ENCODE measurements at places on chromosomes 7 and 10.

DNA sequence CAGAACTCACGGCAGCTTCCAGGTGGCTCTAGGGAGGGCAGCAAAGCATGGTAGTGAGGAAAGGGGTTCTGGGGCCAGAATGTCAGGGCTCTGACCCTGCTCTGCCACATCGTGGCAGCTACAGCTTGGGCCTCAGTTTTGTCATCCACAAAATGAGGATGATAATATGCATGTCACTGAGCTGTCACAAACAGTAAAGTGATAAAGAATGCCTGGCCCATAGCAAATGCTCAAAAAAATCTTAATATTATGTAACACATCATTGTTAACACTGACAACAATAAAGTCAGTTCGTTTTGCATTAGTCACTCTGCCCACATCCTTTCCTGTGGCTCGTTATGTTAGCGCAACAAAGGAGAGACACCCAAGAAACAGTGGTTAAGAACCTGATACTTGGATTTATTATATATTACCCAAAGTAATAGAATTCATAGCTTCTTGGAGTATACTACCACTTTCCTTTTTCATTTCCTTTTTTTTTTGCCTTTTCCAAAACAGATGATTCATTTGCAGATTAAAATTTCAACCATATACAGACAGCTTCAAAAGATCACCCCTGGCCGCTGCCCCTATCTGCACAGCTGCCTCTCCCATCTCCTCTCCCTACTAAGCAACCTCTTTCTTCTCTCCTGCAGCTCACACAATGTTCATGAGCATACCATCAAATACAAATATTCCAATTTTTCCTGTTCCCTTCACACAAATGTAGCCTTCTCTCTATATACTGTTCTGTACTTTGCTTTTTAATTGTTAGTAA is 45.5 kb upstream of the DDC start:
- DNase-seq: no peak

DNA sequence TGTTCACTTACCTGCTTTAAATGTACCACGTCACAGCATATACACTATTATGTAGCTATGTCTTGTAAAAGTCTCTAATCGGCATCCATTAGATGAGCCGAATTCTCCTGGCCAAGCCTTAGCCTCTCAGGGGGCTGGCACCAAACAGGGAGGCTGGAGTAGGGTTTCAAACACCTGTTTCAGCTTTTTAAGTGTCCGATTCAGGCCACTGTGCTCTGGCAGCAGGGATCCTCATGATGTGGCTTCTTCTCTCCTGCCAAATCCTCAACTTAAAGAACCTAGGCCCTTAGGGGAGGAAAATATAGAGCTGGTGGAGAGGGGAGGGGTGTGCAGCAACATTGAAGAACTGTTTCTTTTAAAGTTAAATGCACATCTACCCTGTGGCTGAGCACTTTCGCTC is 68.5 kb upstream of the NFKB2 start:
- DNase-seq: no peak

- DNase-seq: no peak
Observed at GRCh38 chr7:107232568-107233090, 63.8 kb downstream of the HBP1 start.

GRCh38 chr7:117349570-117349969 is 26.7 kb upstream of the WNT2 start:
- DNase-seq: no peak

DNA sequence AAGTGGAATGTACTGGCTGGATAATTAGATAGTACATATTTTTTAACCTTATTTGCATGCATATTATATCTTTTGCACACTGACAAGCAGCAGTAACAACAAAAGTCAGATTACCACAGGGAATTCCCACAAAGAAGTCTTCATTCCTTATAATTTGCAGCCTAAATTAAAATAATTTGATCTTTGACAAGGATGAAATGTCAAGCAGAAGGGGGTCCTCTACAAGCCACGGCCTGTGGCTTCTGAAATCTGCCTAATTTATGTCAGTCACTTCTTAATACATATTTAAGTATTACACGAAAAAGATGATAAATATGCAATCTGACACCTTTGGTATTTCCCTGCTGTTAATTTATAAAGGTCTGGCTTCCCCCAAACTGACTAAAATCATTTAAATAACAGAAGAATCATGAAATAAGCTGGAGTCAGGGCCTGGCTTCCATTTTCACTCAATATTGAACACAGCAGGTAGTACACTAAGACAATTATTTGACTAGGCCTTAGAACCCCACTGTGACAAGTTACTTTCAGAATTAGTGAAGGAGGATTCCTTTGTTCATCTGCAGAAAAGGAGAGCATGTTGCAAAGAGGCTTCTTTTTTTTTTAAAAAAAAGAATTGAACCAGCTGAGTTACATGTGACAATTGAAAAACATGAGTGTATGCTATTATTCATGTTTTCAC is 351.1 kb upstream of the ETV1 start:
- peak; percentile 9 for DNase-seq

GRCh38 chr7:127251465-127252376 is 1.0 kb downstream of the GRM8 start:
- peak; percentile 48 for DNase-seq

DNA sequence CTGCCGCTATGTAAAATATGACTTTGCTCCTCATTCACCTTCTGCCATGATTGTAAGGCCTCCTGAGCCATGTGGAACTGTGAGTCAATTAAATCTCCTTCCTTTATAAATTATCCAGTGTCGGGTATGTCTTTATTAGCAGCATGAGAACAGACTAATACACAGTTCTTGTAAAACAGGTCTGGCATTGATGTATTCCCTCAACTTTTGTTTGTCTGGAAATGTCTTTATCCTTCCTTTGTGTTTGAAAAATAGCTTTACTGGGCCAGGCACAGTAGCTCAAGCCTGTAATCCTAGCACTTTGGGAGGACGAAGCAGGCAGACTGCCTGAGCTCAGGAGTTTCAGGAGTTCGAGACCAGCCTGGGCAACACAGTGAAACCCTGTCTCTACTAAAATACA is 14.5 kb downstream of the IPMK start:
- DNase-seq: no peak

GRCh38 chr10:116307455-116307854 is 16.8 kb upstream of the CCDC172 start:
- DNase-seq: no peak

DNA sequence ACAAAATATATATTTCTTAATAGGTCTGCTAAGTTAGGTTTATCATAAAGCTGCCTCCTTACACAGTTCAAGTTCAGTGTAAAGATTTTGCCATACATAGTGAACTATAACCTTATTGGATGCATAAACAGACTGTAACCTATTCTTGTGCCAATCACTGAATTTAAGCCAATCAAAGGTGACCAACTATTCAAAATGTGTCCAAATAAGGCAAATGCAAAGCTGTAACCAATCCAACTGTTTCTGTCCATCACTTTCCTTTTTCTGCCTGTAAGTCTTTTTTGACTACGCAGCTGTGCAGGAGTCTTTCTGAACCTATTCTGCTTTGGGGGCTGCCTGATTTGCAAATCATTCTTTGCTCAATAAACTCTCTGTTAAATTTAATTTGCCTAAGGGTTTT is 11.6 kb upstream of the DNMBP start:
- DNase-seq: peak; percentile 27

DNA sequence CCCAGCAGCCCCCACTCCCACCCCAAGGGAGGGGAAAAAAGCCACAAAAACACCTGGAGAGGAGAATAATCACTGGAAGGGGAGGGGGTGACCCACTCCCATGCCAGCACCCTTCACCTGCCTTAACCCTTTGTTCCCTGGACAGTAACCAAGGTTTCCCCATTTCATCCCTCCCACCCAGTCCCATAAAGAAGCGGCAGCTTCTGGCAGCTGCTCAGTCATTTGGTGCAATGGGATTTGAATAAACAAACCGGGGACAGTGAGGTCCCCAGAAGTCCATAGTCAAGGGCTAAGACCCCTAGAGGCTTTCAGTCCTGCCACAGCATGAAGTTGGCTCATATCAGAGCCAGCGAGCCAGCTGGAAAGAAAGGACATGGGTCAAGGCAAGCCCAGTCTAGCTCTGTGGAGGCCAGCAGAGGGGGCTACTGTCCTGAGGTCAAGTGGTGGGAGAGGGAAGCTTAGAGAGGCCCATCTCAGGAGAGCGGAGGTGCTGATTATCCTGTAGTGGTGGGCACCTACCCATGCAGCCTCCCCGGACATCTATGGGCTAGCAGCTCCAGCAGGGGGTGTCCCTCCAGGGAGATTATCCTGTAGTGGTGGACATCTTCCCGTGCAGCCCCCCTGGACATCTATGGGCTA is 58.9 kb upstream of the LBX1 start:
- no peak for DNase-seq

- no peak for DNase-seq
Observed at GRCh38 chr7:90674625-90675024, 78.5 kb downstream of the CDK14 start.

- peak; percentile 22 for DNase-seq
Observed at GRCh38 chr7:29877196-29877595, 70.9 kb downstream of the WIPF3 start.

DNA sequence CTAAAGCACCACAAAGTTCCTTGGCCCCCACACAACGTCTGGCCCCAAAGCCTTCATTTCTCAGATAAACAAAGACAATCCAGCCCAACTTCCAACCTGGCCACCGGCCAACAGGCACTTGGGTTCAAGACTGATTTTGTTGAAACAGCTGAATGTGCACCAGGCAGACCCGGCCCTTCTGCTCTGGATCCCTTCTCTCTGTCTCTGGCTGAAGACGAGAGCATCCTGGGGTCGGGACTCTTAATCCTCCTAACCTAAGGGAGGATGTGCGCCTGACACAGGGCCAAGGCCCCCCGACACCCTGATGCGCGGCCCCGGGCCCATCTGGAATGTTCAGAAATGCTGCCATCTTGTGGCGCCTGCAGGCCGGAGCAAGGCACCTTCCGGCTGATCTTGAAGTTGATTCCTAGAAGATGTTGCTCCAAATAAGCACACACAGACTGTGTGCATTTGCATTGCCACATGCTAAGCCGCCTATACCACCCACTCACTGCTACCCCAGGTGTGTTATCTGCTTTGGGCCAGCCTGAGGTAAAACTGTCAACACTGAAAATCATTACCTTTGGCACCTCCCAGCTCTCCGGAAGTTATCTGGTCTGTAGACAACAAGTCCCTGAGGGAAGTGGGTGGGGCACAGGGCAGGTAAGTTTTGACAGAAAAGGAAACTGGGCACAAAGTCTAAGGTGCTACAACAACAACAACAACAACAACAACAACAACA is 98.4 kb upstream of the HABP2 start:
- peak; percentile 28 for DNase-seq

DNA sequence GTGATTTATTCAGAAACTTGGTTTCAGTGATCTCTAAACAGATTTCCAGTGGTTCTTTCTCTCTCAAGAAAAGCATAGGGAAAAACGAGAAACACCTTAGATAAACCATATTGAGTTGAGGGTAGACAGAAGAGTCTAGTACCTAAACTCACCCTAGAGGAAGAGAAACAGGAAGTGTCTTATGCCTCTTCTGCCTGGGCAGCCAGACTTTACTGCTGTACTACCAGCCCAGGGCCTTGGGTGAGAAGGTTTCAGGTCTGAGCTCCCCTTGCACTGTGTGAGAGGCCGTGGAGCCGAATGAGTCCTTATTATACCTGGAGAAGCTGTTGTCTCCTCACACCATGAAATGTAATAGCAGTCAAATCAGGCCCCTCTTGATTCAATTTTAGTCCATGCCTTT is 18.2 kb downstream of the HIF1AN start:
- no peak for DNase-seq

GRCh38 chr10:34815185-34816084 is at the start of gene PARD3:
Gene PARD3, minus strand, starts transcription at chr10:34815296. Its CDS starts 301 bp downstream, at chr10:34814995.
- peak; percentile 74 for DNase-seq

- no peak for DNase-seq
Observed at GRCh38 chr10:80741278-80741677, 203.6 kb downstream of the SH2D4B start.

DNA sequence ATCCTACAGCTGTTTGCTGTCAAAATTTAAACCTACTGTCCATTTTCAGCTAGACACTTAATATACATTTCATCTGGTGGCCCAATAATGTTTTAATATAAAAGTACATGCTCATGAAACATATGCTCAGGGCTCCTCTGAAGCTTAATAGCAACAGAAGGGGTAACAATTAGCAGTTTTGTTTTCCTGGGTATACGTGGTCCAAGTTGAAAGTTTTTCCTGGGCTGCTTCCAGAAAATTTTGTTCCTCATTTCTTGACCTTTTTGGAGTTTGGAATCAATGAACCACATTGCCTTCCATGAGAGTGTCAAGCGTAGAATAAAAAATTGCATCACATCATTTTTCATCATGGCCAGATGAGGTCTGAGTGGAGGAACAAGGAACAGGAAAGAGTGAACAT is 537.3 kb upstream of the MGMT start:
- no peak for DNase-seq

DNA sequence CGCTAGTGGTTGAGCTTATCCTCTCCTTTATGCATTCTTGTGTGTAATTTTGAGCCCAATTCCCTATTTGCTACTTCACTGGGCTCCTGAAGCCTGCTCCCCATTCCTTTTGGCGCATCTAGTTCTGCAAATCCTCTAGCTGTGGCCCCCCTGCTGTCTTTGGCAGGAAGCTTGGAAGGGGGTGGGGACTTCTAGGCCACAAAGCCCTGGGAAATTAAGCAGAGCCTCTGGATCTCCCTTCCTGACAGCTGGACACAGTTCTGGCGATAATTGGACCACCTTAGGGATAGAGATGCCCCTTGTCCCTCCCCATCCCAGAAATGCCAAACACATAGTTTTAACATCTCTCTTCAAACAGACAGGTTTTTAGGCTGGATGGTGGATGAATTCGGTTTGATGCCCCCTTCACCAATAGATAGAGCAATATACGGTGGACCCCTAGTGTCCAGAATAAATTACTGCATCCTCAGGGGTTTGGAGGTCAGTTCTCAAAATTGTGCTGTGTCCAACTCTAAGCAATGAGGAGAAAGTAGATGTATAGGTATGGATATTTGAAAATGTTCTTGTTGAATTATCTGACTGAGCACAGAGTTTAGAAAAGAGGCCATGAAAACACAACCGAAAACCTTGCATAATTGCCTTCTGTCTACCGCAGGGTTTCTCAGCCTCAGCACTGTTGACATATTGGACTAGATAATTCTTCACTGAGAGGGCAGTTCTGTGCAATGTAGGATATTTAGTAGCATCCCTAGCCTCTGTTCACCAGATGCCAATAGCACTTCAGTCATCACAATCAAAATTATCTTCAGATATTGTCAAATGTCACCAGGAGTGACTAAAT is 75.5 kb downstream of the PAPSS2 start:
- DNase-seq: peak; percentile 55

DNA sequence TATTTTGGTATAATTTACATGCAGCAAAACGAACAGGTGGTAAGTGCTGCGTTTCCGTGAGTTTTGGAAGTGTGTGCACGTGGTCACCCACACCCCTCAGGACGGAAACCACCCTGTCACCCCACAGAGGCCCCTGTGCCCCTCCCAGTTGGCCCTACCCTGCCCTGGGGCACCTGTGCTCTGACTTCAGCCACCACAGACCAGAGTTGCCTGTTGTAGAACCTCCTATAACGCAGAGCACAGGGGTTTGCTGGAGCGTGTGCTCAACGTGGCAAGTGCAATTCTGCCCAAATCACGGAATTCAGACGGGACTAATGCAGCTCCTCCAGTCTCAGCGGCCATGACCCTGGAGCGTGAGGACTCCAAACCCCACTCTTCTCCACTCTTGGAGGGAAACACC is 9.6 kb upstream of the CFAP46 start:
- DNase-seq: no peak

Data from NCI-H345 (cell line).